CD4-positive, alpha-beta T cell treated with Interleukin-2 at 100 ng/mL for 4 hours (primary cell): ENCODE measurements at places on chromosomes 7 and 10.
A peak's percentile ranks its signal among the peaks of the same experiment; 100 is the strongest.

- no peak for DNase-seq
These were observed 27.9 kb downstream of the LUC7L2 start for GRCh38 chr7:139387594-139387993.

DNA sequence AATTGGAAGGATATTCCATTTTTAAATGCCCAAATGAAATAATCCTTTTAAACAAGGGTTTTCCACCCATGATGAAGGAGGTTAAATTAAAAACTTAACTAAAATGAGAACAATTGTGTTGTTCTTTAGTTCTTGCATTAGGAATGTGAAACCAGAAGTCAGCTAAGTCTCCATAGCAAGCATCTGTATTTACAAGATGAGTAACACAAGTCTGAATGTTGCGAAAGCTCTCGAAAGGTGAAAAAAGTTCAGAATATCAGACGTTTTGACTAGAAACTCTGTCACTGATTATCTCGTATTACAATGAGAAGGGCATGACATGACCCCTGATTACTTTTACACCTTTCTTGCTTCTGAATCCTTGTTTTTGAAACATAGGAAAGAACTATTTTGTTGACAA, 149.6 kb downstream of the BICC1 start:
- DNase-seq, result no peak

DNA sequence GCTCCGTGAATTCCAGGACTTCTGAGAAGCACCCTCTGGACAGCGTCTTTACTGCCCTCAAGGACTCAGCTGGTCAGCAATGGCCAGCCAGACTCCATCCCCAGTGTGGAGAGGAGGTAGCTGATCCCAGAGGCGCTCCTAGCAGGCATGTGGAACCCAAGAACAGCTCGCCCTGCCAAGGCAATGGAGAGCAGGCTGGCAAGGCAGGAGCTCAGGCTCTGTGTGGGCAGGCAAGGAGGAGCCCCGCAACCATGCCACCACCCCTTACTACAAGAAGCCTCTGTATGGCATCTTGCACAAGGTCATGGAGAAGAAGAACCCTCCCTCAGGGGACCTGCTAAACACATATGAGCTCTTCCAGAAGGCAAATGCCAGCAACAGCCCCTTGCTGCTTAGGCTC, 34.4 kb upstream of the SGMS1 start:
- DNase-seq, result no peak

DNA sequence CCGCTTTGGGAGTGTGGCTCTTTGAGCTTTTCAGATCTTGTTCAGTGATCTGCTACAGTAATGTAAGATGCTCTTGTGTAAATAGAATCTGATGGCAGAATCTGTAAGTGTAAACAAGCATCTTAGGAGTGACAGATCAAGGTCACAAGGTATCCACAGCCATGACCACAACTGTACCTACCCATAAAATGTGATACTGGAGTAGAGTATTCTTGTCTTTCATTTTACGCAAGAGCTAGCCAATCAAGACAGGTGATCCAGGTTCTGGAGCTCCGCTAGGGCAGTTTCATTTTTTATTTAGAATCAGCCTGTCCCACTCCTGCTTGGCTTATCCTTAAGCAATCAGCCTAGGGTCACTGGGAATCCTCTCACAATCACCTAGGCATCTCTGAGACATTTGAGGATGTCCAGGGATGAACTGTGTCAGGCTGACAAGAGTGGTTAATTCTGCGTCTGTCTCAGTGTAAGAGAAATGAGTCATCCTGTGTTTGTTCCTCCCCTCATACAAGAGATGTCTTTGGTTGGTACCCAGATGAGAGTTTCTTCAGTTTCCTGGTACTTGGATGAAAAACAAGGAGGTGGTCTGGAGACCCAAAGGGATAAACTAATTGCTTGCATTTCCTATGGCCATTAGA, 13.6 kb downstream of the ZNF138 start:
- no peak for DNase-seq

GRCh38 chr7:42698600-42699374, 213.1 kb downstream of the C7orf25 start:
- DNase-seq, result no peak

GRCh38 chr7:50817561-50817960, 34.9 kb upstream of the GRB10 start:
- DNase-seq, result no peak

DNA sequence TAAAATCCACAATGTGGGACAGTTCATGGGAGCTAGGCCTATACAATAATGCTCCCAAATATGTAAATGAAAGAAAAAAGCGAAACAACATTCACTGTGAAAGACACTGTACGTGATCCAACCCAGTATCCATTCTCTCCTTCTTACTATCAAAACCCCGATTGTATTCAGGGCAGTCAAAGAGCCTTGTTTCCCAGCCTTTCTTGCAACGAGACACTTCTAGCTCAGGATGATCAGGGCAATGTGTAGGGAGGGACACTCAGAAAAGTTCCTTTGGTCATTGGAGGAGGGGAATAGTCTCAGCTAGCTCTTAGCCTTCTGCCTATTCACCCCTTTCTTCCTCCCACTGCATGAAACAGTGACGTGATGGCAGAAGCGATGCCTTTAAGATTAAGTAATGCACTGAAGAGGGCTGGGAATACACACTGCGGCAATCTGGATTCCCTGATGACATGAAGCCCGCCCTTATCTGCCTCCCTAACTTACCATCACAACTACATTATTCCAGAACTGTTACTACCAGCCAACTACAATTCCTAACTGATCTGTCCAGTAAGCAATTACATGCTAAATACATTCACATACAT, 27.3 kb downstream of the UBE2H start:
- no peak for DNase-seq

DNA sequence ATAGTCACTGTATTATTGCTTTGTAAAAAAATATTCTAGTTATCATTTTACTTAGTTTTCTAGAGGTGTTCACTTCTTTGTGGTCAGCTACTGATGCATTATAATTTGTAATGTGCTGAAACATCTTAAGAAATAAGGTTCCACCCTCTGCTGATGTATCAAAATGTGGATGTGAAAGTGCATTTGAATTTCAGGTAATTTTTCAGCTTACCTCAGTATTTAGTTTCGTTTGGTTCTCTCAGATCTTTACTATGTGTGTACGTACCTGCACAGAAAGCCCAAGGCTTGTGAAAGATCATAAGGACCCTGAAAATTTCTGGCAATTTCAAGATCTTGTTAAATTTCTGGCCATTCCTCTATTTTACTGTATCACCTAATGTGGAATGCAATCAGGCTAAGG, 542.3 kb upstream of the TPK1 start:
- DNase-seq, result no peak

DNA sequence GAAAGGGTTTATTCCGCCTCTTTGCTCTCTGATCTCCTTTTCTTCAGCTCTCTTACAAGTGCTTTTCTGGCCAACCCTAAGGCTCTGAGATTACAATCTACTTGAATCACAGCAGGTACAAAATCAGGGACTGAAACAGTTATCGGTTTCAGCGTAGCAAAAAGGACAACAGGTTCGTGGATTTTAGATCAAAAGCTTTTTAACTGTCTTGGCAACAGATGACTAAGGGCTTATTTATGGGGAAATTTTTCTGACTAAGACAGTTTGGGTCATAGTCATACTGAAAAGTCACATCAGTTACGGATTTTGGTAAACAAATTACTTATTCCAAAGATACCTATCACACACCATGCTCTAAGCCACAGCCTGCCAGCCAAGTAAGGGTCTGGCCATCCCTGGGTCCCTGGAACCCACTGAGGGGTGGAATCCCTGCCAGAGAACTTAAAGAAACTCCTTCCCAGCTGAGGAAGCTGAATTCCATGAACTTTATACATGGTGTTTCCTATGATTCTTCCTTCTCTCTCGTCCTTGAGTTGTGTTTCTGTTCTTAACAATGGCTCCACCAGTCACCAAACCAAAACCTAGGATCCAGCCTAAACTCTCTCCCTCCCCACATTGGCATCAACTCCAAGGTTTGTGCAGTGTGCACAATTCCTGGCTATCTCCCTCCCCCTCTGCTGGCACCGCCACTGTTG, 169.3 kb downstream of the FAM107B start:
- peak; percentile 87 for DNase-seq

- no peak for DNase-seq
These were observed 63.7 kb upstream of the STEAP1B start for GRCh38 chr7:22563621-22564241.

- DNase-seq, result no peak
These were observed 333.2 kb upstream of the MGMT start for GRCh38 chr10:129133856-129134255.

DNA sequence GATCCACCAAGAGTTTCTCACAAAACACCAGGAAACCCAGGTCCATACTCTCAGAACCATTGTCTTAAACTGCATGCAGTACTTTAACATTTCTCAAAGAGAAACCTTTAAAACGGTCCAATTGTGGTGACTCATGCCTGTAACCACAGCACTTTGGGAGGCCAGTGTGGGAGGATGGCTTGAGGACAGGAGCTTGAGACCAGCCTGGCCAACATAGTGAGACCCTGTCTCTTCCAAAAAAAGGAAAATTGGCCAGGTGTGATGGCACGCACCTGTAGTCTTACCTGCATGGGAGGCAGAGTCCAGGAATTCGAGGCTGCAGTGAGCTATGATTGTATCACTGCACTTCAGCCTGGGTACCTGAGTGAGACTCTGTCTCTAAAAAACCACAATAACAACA, 97.5 kb upstream of the OIT3 start:
- no peak for DNase-seq

DNA sequence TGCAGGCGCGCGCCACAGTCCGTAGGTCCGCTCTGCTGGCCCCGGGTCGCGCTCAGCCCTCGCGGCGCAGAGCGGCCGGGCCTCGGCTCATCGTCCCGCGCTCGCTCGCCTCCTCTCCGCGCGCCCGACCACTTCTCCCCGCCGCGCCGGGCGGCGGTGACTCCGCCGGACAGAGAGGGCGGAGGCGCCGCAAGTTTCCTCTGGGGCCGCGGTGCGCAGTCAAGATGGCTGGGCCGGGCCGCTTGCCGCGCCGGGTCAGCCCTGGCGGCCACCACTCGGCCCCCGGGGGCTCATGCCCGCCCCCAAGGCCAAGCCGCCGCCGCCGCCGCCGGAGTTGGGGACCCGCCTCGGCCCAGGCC, 441 bp downstream of the FZD8 start:
- DNase-seq, result no peak

DNA sequence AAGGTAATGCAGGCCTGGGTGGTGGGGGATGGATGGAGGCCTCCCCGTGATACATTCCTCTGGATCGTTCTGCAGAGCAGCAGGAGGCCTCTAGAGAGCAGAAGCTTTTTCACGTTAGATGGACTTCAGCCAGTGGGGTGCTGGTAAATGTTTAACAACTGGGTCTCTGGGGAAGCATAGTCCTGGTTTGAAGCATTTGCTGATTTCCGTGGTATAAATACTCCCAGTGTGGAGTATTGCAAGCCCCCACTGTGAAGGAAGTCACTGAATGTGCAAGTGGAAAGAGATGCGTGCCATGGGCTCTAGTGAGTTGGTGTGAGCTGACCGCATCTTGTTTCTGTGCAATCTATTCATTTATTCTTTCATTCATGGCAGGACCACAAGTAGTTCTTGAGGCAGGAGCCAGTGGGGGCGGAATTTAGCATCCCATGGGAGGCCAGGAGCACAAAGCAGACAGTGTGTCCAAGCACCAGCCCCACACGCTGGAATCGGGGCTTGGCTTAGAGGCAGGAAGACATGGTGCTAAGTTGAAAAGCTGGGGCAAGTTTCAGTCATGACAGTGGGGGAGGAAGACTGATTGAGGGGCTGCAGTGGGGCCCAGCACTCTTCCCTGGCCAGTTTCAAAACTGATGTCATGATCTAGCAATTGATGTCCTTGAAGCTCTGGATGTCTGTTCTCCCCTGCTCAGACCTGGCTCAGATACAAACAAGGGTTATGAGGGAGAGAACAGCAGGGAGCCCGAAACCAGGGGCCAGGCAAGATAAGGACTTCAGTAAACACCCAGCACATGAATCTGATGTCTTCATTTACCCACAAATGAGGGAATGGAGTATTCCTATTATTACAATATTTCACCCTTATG, 280.9 kb upstream of the LYZL1 start:
- no peak for DNase-seq

DNA sequence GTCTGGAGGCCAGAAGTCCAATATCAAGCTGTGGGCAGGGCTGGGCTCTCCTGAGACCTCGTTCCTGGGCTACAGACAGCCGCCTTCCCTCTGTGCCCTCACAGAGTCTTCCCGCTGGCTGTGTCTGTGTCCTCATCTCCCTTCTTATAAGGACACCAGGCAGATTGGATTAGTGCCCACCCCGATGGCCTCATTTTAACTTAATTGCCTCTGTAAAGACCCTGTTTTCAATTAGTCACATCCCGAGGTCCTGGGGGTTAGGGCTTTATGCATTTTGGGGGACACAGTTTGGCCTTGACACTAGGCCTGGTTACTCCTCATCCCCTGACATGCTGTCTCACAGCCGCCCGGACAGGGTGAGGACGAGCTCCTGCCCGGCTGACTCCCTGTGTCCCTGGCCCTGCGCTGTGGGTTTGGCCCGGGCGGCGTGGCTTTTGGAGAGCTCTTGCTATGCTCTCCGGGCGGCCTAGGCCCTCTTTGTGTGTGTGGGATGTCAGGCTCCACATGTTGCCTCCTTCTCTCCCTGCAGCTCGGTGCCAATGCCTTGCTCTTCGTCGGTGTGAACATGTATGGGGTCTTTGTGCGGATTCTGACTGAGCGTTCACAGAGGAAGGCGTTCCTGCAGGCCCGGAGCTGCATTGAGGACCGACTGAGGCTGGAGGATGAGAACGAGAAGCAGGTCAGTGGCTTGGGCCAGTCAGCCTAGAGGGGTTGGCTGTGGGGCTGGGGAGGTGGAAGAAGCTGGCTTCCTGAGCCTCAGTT, 18.2 kb downstream of the ADCY1 start:
- no peak for DNase-seq
